ENCODE measurements at places on chromosomes 11 and 22.

- no peak for DNase-seq
These were observed 27.3 kb downstream of the CECR2 start for GRCh38 chr22:17396516-17396915.

DNA sequence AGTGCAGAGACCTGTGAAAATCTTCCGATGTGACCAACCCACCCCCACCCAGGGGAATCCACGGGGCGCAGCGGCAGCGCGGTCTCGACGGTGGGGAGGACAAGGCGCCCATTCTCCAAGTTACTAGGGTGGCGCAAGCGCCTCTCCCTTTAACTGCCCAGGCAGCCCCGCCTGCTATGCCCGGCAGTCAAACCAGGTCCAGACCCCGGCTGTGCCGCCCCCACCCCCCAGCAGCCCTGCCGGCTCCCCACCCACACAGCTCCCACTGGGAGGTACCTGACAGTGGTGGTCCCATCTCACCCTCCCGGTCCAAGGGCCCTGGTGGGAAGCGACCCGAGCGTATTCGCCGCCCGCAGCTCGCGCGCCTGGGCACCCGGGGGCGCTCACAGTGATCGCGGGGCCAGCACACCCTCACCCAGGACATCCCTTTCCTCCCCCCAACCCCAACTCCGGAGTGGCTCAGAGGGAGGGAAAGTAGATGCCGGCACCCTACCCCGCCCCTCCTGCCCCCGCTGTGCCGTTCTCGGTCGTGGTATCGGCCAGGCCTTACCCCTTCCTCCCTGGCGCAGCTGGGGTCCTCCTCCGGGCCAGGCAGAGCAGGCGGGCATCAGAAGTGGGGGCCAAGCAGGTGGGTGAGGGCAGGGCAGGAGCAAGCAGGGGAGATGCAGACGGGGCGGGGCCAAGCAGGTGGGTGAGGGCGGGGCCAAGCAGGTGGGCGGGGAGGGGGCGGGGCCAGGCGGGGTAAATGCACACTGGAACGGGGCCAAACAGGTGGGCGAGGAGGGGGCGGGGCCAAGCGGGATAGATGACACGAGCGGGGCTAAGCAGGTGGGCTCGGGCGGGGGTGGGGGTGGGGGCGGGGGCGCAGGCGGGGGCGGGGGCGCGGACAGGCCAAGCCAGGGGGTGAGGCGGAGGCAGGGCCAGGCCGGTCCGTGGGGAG, at the start of gene TRPM5:
TRPM5 (minus strand) TSS at position 634 of the 940 bp plus-strand sequence. CDS start 21,478 bp downstream, outside the sequence.
- DNase-seq: no peak

DNA sequence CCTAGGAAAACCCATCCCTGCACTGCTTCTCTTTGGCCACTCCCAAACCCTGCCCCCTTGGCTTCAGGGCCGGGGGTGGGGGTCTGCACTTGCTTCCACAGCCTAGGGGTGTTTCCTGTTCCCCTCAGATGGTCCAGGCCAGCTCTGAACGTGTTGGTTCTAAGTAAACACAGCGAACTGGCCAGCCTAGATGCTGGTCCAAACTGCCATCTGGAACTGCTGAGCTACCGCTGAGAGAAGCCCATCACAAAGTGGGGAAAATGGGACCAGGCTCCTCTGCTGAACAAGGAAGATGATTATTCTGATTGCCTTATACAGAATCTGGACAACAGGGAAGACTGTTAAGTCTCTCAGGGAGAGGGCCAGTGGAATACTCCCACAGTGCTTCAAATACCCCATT, 23.5 kb upstream of the YPEL1 start:
- DNase-seq: no peak

DNA sequence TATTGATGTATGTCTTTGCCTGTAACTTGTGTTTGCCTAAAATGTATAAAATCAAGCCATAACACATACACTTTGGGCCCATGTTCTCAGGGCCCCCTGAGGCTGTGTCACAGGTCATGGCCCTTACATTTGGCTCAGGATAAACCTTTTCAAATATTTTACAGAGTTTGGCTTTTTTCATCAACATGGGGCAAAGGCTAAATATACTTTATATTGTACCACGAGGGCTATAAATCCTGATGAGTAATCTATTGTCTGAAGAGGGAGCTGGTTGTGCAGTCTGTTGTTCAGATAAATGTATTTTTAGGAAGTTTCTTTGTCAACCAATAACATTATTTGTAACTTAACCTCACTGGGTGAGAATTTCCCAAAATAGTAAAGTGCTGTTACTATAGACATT, 404.6 kb upstream of the DDI1 start:
- DNase-seq: no peak

- no peak for DNase-seq
These were observed 527.7 kb upstream of the KIRREL3 start for GRCh38 chr11:127528297-127528696.

DNA sequence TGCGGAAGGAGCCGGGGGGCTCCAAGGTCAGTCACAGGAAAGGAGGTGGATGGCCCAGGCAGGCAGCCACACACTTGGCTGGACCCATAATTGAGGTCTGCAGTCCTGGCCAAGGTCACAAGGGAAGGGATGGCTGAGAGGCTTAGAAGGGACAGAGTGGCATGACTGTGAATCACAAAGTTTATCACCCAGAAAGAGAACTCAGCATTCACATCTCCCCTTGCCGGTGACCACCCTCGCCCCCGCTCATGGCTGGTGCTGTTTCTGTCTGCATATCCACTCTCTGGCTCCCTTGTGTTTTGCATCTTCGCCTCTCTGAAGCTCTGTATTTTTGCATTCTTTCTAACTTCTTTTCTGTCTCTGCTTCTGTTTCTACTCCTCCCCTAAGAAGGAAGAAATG, 117.5 kb downstream of the FEZ1 start:
- DNase-seq: no peak

GRCh38 chr11:70270877-70271648, 573 bp downstream of the PPFIA1 start:
- DNase-seq: no peak

DNA sequence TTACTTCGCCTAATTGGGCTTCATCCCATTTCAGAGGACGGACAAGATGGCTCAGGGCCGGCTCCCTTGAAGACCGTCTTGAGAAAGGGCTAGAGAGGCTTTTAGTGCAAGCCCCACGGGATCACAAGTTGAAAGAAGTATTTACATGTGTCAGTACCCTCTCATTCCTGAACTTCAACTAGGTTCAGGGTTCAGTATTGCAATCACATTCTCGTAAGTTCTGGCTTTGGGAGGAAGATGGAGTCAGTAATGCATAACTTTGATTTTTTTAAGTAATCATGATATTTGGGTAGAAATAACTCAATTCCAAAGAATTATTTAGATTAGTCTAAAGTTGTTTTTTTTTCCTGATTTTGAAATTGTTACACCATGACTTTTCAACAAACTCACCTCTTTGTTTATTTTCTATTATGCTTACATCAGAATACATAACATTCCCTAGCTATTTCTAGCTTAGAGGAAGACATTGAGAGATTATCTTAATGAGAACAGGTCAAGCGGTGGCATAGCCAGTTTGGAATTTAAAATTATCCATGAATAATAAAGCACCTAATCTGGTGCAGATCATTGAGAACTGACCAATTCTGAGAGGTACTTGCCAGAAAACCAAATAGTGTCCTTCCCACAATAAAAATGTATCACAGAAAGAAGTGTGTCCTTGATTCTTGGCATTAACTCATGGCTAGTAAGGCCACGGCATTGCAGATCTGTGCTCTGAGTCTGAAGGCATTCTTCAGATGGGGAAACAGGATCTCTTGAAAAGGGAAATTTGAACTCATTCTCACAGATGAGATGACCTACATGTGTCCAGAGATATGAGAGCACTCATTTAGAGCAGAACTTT, 92.1 kb upstream of the BLID start:
- DNase-seq: no peak
